Mucosa of descending colon (tissue), 3 donors: ENCODE measurements at places on chromosomes 5 and 9.
A peak's percentile ranks its signal among the peaks of the same experiment; 100 is the strongest.

GRCh38 chr5:167378894-167379723 is 912.3 kb upstream of the WWC1 start:
- DNase-seq, result peak; percentile 62

DNA sequence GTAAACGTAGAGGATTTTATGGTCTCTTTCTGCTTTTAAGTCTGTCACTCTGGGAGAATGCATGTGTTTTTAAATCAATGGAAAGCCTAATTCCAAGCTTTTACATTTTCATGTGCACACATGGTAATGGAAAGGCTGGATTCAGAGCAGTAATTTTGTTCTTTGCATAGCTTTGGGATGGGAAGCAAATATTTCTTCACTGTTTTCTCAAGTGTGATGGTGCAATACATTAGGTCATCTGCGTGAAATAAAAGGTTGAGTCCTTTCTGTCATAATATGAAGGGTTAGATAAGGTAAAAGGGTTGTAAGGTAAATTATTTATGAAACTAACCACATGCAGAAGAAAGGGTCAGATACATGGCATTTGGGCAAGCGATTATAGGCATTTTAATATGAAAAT is 88.2 kb upstream of the NR3C1 start:
- no peak for DNase-seq

- no peak for DNase-seq
Observed at GRCh38 chr9:132513416-132513815, 69.0 kb upstream of the BARHL1 start.

DNA sequence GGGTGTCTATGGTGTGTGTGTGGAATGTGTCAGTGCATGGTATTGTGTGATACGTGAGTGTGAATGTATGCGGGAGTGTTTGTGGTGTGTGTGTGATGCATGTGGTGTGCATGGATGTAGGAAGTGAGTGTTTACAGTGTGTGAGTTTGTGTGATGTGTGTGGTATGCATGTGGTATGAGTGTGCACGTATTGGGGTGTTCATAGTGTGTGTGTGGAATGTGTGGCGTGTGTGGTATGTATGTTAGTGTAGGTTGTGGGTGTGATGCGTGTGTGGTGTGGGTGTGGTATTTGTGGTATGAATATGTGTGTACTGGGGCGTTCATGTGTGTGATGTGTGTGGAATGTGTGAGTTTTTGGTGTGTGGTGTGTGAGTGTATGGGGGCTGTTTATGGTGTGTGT is 40.1 kb upstream of the BICD2 start:
- DNase-seq, result no peak
